Femur (tissue), 1 donor: ENCODE measurements at places on chromosomes 2 and 18.

DNA sequence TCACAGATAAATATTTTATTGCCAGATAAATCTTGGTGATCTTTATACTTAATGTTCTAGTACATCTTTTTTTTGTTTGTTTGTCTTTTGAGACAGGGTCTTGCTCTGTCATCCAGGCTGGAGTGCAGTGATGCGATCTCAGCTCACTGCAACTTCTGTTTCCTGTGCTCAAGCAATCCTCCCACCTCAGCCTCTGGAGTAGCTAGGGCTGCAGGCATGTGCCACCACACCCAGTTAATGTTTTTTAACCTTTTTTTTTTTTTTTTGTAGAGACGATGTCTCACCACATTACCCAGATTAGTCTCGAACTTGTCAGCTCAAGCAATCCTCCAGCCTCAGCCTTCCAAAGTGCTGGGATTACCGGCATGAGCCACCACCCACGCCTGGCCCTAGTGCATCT, 9.1 kb upstream of the C1GALT1C1L start:
- DNase-seq: no peak

DNA sequence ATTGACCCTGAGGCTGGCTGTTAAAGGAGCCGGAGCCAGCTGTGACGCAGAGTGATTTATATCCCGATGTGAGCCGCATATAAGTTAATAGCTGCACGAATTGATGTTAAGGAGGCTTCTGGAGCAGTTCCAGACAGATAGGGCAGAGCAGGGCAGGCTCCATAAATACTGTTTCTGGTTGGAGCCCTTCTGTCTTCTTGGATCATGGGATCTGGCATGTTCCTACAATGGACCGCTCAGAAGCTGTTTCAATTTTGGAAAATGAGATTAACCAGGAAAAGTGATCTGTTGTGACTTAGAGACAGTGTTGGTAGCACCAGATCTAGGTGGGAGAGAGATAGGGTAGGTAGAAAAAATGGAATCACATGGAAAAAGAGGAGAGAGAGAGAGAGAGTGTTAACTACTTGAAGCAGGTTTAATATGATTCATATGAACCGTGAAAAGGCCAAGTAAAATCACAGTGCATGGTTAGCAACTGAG, 4.8 kb upstream of the IGFBP5 start:
- DNase-seq: peak; percentile 73

- no peak for DNase-seq
Observed at GRCh38 chr2:135942936-135943688, 42.3 kb downstream of the DARS1 start.

- no peak for DNase-seq
Observed at GRCh38 chr18:75202696-75203365, 6.1 kb downstream of the PTGR3 start.

DNA sequence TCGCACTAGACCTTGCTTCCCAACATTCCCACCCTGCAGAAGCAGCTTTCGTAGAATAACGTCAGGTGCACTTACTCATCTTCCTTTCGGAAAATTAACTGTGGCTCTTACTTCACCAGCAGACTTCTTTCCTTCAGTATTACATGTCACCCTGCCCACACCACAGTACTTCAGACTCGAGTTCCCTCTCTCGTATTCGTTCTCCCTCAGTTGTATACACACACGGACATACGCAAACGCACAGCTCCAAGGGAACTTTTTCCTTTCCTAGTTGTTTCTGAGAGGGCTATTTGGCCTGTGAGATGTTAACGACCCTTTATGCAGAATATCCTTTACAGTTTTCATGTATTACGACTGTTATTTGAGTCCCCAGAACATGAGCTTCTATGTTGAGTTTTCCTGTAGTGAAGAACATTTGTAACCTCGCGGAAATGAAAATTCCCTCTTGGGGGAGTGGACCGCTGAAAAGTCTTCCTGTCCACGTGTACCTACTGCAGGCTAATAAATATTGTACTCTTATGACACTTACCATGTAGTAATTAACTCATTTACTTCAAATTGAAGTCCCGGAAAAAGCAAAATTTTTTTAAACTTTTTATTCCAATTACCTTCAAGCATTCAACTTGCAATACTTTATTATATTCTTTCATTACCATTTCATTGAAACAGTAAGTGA, 908 bp downstream of the ERLEC1 start:
- no peak for DNase-seq

GRCh38 chr18:10398571-10398970, 55.9 kb upstream of the APCDD1 start:
- no peak for DNase-seq

GRCh38 chr2:128520791-128521190, 202.1 kb upstream of the HS6ST1 start:
- no peak for DNase-seq

DNA sequence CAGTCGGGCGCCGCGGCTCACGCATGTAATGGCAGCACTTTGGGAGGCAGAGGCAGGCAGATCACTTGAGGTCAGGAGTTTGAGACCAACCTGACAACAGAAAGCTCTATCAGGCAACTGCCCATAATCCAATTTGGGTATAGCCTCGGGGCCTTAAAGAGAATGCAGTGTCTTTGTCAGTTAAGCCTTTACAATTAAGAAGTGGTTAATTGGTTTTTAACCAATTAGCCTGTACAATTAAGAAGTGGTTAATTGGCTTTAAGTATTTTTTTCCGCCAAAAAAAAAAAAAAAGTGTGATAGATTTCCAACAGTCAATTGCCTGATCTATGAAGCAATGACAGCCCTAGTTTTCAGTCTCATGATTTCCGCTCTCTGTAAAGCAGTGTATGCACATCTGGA, 74.6 kb upstream of the NARS1 start:
- no peak for DNase-seq

DNA sequence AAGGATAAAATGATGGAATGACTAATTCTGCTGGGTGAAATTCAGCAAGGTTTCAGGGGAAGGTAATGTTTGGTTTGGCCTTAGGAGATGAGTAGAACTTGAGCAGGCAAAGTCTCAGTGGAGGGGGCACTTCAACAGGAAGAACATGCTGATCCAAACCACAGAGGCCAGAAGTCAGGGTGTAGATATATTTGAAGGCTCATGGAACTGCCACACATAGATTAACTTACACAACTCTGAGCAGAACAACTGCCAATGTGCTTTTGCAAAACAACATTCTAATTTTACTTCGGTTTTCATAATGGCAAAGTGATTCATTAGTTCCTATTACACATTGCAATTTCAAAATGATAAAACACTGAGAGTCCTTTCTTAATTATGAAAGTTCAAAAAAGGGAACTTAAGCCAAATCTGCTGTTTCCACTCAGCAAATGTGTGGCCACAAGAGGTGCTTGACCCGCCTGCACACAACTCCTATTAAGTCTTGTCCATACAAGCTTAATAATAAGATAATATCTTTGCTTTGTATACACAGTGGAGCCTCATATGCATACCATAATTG, 284.8 kb downstream of the MREG start:
- no peak for DNase-seq

- DNase-seq: no peak
Observed at GRCh38 chr2:239734436-239735005, 290.6 kb downstream of the NDUFA10 start.

DNA sequence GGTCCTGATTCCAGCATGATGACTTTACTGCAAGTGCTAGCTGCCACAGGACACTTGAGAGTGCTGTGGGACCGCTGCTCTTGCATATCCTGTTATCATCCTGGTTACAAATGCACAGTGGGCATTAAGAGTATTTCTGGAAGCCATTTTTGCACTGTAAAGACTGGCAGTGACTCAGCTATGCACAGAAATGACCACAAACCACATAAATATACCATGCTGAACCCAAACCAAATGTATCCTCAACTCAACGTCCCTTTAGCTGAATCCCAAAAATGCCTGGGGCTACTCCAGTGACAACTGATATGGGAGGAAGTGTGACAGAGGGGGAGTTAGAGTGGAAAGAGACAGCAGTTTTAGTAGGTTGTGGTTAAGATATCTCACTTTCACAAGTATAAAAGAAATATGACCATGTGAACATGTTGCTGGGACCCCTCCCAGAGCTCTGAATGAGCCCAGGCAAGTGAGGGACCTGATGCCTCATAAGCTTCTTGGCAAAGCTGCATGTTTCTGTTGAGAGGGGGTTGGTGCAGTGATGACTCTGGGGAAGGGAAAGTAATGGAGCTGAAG, 37.3 kb downstream of the RHBDD1 start:
- peak; percentile 40 for DNase-seq

GRCh38 chr18:76619621-76620315, 124.7 kb upstream of the ZNF516 start:
- DNase-seq: peak; percentile 89

DNA sequence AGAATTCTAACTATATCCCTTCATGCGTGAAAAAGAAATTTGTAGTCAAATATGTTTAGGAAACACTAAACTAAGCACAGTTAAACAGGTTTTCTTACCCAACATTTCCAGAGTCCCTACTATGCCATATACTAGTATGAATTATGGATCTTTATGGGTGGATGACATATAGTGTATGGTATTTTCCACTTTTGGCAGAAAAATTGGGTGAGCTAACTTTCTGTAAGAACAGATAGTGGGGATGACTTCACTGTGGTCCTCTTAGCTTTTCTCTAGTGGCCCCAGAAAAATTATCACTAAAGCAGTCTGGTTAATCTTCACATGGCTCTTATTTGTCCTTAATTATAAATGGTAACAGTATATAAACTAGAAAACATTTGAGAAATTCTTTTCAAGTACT, 240.0 kb upstream of the GULP1 start:
- DNase-seq: no peak

- no peak for DNase-seq
Observed at GRCh38 chr2:207587305-207587704, 37.9 kb downstream of the METTL21A start.

- no peak for DNase-seq
Observed at GRCh38 chr2:233270366-233270765, 18.9 kb downstream of the ATG16L1 start.

- no peak for DNase-seq
Observed at GRCh38 chr2:105135436-105135835, 97.6 kb downstream of the MRPS9 start.

GRCh38 chr18:13486686-13487085, 239.7 kb downstream of the FAM210A start:
- DNase-seq: no peak

DNA sequence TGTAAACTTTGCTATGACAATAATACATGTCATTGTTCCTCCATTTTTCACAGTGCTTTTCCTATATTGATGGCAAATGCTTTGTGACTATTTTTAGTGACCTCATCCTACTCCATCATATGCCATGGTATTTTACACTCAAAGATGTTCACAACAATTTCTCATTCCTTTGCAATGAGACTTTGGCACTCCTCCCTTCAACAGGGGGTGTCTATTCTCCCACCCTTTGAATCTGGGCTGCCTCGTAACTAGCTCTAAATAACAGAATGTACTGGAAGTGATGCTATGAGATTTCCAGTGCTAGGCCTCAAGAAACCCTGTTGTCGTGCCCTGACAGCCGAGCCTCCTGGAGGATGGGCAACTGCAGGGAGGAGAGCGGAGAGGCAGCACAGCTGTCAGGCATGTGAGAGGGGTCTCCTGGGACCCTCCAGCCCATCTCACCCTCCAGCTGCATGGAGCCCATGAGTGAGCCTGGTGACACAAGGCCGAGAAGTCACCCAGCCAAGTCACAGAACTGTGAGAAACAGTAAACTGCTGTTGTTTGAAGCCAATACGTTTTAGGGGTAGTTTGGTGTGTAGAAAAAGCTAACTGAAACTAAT, 103.1 kb upstream of the APCDD1 start:
- no peak for DNase-seq

- DNase-seq: no peak
Observed at GRCh38 chr18:38576916-38577315, 1011.3 kb upstream of the CELF4 start.

DNA sequence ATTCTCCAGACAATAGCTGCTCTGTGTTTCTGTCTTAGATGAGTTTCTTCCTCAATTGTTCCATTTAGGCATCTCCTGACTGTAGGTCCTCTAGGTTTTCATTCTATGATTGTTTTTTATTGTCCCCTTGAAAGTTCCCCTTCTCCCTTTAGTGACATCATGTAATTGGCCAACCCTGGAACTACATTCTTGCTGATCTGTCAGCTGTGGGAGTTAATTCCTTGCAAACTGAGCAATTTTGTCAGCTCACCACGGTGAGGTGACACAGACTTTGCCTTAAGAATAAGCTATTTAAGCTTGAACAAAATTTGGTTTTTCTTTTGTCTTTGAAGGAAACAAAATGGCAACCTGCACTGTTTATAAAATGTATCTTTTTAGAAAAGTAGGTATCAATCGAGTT, 95.9 kb downstream of the TXNL1 start:
- no peak for DNase-seq

DNA sequence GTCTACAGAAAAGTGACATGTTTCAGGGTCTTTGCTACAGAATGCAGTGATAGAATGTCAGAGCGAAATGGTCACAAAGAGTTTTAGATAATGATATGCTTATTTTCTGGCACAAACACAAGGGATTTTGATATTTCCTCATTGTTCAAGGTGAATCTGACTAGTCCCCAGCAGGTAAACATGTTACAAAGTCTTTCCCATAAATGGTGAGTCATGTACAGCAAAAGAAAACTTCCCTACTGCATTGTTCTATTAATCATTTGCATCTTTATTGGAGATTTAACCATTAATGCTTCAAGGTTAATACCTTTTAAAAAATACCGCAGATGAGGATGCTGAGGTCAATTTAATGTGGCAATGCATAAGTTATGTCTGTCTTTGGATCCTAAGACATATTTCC, 19.1 kb upstream of the TRIB2 start:
- DNase-seq: no peak

DNA sequence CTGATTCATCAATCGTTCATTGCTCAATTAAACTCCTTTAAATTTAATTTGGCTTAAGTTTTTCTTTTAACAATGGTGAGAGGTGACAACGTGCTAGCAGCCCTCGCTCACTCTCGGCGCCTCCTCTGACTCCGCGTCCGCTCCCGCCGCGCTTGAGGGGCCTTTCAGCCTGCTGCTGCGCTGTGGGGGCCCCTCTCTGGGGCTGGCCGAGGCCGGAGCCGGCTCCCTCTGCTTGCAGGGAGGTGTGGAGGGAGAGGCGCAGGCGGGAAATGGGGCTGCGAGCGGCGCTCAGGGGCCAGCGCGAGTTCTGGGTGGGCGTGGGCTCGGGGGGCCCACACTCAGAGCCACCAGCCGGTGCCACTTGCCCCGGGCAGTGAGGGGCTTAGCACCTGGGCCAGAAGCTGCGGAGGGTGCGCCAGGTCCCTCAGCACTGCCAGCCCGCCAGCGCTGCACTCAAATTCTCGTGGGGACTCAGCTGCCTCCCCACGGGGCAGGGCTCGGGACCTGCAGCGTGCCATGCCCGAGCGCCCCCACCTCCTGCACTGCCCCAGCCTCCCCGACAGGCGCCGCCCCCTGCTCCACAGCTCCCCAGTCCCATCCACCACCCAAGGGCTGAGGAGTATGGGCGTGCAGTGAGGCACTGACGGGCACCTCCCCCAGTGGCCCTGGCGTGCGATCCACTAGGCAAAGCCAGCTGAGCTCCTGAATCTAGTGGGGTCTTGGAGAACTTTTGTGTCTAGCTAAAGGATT, 19.6 kb downstream of the ANKMY1 start:
- no peak for DNase-seq

DNA sequence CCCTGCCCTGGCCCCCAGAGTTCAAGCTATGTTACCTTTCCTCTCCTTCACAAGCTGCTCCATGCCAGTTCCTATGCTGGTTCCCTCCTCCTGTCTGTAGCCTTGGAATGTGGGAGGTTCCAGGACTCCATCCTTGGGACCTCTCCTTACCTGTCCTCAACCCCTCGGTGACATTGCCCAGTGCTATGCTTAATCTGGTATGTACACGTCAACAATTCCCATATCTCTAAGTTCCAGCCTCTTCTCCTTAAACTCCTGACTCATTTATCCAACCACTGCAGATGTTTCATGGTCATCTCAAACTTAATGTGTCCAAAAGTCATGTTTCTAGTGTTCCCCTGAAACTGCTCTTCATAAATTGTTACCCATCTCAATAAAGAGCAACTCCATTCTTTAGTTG, 160.8 kb downstream of the TNS1 start:
- DNase-seq: no peak
